Activated naive CD4-positive, alpha-beta T cell treated with anti-CD3 and anti-CD28 coated beads, Interleukin-2, amount 50 U/mL, for 72 hours (primary cell): ENCODE measurements at places on chromosomes 3 and 15. TPM values are rescaled to one million over a fixed set of nuclear protein-coding genes. Genes with fewer than 3 reads are reported as not detected.

The EPHB1 gene
- total RNA-seq = 0.60 TPM

The TRPM1 gene
- not detected for total RNA-seq

The DCLK3 gene
- not detected for total RNA-seq

The LSAMP gene
- total RNA-seq = not detected

The LMCD1 gene
- total RNA-seq = 2.5 TPM

The KLHL6 gene
- 72.9 TPM for total RNA-seq

The MEGF11 gene
- total RNA-seq = not detected

The BCHE gene
- not detected for total RNA-seq

The DUOXA2 gene
- not detected for total RNA-seq

The CHST13 gene
- total RNA-seq = not detected

- DNase-seq = no peak
Observed at GRCh38 chr3:179299999-179300613, 22.7 kb upstream of the ZNF639 start.

GRCh38 chr3:54123003-54123775 lies 837 bp downstream of the CACNA2D3 start:
- no peak for DNase-seq

- no peak for DNase-seq
Observed at GRCh38 chr3:55252921-55253320, 234.2 kb downstream of the WNT5A start.

DNA sequence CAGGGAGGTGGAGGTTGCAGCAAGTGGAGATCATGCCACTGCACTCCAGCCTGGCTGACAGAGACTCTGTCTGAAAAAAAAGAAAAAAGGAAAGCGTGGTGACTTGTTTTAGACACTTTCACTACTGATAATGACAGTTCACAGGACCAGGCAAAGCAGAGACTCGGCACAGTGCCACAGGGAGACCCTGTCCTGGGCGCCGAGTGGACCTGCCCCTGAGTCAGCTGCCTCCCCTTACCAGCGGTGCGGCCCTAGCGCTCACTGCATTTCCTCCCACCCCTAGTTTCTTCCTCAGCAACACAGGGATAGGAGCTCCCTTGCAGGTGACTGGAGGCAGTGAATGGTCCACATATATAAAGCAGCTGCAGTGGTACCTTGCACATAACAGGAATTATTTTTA lies 38.7 kb upstream of the NSMCE3 start:
- DNase-seq = no peak

- no peak for DNase-seq
Observed at GRCh38 chr15:32941823-32942222, 224.0 kb downstream of the GREM1 start.

GRCh38 chr3:127781411-127782001 lies 40.8 kb downstream of the MGLL start:
- no peak for DNase-seq

DNA sequence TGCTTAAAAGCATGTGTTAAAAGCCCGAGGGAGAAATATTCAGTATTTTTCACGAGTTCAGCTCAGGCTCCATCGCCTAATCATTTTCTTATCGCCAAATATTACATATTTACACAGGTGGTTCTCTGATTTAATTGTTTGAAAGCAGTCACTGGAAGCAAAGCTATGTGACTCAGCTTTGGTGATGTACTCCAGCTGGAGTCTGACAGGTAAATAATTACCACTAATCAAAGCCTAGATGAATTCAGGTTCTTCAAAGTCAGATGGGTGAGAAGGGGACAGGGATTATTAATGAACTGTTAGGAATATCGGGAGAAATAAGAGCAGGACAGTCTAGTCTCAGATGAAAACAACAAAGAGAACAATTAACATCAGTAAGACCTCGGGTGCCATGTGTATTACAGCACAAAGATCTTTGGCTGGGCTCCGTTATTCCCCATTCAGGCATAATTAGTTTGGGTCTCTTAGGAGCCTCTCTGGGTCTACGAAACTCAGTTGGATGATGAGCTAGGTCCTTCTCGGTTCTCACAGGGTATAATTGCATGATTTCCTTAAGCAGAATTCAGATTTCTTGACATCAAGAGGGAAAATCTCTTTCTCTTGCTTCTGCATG lies 331.7 kb upstream of the ADAMTS9 start:
- DNase-seq = no peak

DNA sequence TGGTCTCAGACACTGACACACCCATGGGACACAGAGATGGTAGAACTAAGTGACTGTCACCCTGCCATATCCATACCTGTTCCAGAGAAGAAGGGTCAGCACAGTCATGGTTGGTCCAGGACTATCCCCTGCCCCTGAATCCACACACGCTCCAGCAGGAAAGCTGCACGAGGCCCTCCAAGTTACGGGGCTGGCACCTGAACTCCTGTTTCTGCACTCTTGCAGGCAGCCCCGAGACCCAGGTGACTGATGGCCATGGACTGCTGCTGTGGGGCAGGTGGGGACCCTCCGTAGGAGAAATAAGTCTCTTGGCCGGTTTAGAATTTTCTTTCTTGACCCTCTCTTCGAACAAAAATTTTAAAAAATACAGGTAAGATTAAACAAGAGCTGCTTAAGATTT lies 30.6 kb downstream of the CHDH start:
- no peak for DNase-seq

DNA sequence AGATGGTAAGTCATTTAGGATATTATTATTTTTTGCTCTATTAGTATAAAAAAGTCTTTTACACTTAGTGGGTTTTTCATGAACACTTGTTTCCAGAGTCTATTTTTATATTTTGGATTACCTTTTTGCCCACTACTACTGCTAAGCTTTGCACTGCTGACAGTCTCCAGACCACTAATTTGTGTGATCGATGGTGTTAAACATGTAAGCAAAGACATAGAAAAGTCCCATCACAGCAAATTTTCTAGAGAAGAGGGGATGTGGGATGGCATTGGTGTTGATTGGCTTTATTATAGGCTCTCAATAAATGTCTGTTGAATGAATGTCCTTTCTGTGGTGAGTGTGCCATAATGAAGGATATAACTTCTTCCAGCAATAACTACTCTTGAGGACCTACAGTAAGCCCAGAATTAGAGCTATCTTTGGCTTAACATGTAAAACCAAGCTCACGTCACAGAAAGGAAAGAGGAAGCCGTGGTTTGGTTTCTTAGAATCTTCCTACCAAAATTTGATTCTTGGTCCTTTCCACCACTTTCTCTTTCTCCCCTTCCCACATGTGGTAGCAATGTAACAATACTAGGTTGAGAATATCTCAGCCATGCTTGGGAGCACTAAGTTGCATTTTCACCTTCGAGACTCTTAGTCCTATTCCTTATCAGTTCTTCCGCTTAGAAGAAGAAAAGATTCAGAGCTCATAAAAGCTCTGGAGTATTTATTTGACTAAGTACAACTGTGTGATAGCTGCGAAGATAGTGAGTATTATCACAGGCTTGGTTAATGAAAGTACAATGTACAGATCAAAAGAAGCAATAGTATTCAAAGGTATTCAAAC lies 90.6 kb upstream of the UMPS start:
- no peak for DNase-seq

DNA sequence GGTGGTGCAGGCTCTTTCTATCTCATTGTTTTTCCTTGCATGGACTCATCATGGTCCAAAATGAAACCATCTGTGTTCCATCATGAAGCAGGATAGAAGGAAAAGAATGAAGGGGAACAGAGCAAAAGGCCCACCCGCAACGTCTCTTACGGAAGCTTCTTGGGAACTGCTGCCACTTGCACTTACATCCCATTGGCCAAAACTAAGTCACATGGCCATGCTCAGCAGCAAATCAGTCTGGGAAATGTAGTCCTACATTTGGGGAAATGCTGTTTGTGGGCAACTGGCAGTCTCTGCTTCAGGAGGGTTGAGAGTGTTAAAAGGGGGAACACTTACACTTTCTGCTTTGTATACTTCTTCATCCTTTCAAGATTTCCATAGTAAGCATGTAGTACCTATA lies 191.6 kb downstream of the SV2B start:
- no peak for DNase-seq

GRCh38 chr15:97645758-97646157 lies 314.7 kb upstream of the ARRDC4 start:
- no peak for DNase-seq

DNA sequence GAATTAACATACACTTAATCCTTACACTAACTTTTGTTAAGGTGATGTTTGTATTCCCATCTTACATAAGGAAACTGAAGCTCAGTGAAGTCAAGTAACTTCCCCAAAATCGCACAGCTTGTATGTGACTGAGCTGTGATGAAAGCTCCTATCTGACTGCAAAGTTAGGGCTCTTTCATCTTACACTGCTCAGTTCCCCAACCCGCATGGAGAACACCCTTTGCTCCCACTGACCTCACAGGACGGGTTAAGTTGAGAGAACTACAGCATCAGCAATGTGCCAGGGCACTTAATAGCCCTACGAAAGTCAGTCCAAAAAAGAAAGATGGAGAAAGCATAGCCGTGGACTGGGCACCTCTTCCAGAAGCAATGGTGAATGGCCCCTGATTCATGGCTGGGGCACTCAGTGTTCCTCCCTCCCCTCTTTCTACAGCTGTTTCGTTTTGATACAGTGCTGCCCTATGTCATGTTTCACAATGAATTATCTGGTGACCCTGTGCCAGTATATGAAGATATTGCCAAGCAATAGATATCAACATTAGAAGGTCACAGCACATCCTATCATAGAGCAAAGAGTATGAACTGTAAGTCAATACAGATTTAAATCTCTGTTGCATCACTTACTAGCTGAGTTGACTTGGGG lies 38.0 kb downstream of the CADPS start:
- no peak for DNase-seq

DNA sequence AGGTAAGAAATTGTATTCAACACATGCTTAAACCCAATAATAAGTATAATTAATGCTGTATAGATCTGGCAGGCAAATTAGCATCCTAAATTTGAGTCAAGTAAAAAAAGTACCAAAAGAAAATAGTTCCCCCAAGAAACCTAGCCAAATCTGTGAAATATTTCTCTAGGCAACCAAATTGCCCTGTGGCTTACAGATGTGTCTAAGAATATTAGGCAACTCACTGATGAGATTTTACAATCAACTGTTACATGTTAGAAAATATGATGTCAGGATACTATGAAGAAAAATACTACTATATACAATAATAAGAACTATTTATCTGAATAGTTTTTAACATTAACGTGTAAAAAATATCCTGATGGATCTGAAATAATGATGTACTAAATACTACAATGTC lies 397.1 kb downstream of the TIGIT start:
- no peak for DNase-seq

GRCh38 chr3:172030181-172030580 lies 9.2 kb upstream of the FNDC3B start:
- no peak for DNase-seq

DNA sequence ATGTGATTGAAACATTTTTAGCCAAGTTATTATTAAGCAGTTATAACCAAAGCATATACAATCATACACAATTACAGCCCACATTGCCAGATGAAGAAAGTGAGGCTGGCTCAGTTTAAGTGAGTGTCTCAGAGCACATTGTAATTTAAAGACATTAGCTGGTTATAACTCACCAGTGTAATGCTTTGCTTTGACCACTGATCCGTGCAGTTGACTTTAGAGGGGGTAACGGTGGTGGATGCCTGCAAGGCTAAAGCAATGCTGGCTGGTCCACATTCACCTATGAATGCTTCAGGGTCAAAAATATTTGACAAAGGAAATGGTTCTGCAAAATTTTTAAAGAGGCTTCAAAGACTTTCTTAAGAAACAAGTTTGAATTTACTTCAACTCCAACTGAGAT lies 1.2 kb downstream of the C3orf85 start:
- DNase-seq = no peak

GRCh38 chr3:8841472-8841871 lies 72.1 kb upstream of the OXTR start:
- no peak for DNase-seq

GRCh38 chr3:196280689-196281440 lies 6.7 kb downstream of the PCYT1A start:
- DNase-seq = peak; percentile 40

DNA sequence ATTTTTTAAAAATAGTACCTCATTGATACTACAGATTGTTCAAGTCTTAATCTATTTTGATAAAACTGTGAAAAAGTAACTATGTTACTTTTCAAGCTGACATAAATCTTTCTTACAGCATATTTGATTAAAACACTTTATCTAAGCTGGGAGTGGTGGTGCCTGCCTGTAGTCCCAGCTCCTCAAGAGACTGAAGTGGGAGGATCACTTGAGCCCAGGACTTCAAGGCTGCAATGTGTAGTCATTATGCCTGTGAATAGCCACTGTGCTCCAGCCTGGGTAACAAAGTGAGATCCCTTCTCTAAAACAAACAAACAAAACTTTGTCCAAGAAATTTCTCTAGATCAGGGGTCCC lies 59.6 kb upstream of the NEDD4 start:
- DNase-seq = no peak

DNA sequence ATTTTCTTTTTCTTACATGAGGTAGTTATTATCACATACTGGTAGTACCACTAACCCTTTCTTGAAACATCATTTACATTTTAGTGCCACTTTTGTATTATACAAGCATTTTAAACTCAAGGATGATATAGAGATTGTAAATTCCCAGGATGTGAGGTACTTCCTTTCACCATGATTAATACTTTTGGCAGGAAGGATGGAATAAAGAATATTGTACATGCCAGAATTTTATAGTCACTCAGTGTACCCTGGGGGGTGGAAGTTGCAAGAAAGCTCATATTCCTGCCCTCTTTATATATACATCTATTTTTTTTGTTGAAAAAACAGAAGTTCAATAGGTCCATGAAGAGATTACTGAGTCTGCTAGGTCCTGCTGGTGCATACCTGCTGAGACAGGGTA lies 141.0 kb upstream of the PLSCR5 start:
- DNase-seq = no peak

- DNase-seq = no peak
Observed at GRCh38 chr3:127834771-127835170, 12.5 kb upstream of the MGLL start.

DNA sequence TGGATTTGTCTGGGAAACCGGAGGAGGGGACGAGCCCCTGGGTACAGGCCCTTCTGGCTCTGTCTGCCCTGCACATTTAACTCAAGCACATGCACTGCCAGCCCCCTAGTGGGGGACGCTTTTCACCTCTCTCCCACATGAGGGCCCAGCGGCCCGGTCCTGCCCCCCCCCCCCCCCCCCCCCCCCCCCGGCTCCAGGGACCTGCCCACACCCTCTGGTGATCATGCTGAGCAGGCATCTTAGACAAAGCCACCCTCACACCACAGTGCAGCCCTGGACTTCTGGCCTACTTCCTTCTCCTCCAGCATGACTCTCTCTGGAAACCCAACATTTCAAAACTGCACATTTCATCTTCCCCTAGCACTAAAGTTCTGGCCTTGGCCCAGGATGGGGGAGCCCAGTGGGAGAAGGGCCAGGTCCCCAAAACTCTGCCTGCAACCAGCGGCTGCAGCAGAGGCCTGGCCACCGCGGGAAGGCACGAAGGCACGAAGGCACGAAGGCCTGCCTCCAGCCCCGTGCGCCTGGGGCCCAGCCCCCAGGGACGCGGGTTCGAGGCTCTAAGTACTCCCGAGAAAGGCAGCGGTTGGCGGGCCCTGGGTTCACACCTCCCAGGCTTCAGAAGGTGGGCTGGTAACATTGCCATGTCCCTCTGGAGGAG lies 14.1 kb downstream of the KLF15 start:
- no peak for DNase-seq
